ENCODE measurements at places on chromosomes 4 and X.

DNA sequence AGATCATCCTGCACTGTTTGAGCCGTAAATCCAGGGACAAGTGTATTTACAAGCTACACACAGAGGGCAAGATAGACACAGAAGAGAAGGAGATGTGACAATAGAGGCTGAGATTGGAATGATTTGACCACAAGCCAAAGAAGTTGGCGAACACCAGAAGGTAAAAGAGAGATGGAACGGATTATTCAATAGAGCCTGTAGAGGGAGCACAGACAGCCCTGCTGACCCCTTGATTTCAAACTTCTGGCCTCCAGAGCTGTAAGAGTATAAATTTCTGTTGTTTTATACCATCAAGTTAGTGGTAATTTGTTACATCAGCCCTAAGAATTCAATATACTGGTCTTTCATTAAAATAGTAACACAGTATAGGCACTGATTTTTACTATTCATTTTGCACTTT is 447.8 kb downstream of the FAT4 start:
- DNase-seq, result no peak

DNA sequence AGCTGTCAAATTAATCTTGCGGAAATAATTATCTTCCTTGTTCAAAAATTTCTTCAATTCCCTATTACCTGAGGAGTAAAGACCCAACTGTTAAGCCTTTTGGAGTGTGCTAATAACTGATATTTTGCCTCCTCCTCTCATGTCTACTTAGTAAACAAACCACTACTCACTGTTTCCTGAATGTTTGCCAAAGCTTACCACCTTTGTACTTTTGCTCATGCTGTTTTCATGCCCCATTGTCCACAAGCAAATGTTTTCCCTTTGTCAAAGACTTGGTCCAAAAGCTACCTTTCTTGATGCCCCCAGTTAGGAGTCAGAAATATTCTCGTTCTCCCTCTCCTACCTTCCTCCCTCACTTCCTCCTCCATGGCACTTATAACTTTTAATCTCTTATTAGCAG is 226.1 kb downstream of the ENOX2 start:
- no peak for DNase-seq

DNA sequence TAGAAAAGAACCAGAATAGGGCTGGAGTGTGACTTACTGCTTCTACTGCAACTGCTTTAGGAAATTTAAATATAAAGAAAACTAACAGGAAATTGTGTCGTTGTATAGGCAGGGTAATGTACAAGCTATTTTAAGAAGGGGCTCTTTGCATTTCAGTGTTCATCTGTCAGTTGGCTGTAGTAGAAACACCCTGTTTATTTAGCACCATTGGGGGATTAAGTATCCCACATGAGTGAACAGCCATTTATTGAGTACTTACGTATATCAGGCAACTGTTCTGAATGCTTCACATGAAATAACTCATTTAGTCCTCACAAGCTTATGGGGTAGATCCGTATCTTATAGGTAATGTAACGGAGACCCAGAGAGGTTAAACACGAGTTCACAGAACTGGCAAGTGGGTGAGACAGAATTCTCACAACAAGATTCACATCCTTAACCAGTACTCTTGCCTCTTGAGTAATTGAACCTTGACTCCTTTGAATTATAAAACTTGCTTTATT is 23.9 kb downstream of the STIM2 start:
- DNase-seq, result no peak

GRCh38 chr4:188492886-188493285 is 353.6 kb downstream of the TRIML1 start:
- no peak for DNase-seq

- DNase-seq, result no peak
Observed at GRCh38 chr4:87632469-87632868, 17.6 kb upstream of the DMP1 start.

DNA sequence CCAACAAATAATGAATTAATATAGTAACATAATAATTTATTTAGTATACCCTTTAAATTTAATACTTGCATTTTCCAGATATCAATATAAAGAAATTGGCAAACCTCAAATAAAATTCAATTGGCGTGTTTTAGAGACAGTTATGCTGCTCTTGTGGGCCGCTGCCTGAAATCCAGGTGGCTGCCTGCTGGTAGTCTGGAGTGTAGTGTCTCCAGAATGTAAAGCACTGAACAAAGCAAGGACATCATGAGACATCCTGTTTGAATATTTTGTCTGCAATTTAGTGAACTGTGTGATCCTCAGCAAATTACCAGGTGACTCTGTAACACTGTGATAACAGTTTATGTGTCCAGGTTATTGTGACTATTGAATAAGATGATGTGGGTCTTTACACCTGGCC is 29.9 kb downstream of the ZFP42 start:
- no peak for DNase-seq

Measured in CD4-positive, CD25-positive, alpha-beta regulatory T cell (primary cell).